ENCODE measurements at places on chromosomes 7 and 10. TPM values are rescaled to one million over a fixed set of nuclear protein-coding genes. Genes with fewer than 3 reads are reported as not detected.

DNA sequence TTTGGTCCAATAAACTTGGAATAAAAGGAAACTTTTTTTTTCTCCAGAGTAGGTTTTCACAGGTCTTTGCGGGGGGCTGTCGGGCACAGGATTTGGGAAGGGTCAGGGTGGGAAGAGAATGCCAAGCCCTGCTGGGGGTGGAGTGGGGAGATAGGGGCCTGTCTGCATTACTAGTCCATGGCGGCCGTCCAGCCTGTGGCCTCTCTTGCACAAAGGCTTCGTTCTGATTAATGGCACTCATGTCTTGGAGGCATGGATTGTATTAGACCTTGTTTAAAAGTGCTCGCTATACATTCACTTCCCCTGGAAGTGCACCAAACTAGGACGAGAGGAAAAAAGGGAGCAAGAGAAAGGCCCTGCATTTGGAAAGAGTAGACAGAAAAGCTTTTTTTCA is 37.2 kb downstream of the LRMDA start:
- no peak for DNase-seq

DNA sequence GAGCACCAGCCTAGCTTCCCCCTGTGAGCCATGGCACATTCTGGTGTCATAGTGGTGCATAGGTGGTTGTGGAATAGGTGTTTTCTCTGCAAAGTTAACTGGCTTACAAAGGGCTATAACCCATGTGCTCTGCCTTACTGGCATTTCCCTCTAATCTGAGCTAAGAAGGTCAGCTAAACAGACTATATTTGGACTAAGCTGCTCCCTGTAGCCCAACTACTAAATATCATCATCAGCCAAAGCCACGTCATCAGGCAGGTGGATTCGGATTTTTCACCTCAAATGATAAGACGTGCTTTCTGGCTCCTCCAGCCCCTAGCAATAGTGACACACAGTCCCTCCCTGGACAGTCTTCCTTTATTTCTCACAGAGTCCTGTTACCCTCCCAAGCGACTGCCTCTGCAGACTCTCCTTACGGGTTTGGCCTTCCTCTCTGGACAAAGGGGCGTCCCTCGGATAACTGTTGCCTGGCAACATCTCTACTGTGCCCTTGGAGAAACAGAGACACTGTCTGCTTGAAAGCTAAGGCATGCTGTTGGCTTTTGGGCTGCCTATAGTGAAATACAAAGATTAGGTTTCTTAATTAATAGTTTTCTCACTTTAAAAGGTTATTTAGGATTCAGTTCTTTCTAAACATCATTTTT is 9.1 kb downstream of the SLC13A4 start:
- no peak for DNase-seq

The CHAT gene
- not detected for total RNA-seq

The MSS51 gene
- total RNA-seq: 0.71 TPM

The COL28A1 gene
- not detected for total RNA-seq

GRCh38 chr10:96014473-96015102 is 28.8 kb upstream of the CCNJ start:
- DNase-seq: no peak

DNA sequence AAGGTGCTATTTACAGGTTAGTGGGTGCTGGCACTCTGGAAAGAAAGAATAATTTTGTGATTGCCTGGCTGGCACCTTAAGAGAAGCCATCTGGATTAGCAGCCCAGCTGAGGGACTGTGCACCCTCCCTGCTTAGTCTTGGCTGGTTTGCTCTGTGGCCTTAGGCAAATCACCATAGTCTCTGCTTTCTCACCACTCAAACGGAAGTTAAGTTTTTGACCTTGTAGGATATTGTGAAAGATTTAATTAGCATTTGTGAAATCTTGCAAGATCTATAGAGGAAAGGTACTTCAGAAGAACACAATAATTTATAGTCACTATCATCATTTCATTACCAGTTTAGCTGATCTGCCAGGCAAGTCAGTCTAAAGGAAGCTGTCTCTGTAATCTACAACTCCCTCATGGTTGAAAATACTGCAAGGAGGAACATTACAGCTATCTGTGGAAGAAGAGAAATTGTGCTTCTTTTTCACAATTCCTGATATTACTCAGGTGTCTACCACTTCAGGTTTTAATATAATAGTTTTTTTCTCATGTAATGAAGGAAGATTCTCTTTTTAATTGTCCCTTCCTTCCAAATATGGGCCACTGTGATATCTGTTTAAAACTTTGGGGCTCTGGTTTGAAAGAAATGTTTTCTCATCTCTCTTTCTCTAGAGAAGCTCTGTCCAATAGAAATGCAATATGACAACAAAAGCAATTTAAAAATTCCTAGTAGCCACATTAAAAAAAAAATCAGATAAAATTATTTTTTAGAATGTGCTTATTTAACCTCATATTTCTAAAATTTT is 219.6 kb downstream of the PTEN start:
- no peak for DNase-seq

The HHEX gene
- 17.3 TPM for total RNA-seq

DNA sequence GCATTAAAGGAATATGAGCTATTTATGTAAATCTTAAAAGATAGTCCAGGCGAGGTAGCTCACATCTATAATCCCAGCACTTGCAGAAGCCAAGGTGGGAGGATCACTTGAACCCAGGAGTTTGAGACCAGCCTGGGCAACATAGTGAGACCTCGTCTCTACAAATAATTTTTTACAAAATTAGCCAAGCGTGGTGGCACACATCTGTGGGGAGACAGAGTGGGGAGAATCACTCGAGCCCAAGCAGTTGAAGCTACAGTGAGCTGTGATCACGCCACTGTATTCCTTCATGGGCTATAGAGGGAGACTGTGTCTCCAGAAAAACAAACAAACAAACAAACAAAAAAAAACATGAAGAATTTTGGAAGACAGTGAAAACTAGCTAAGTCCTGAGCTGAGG is 28.4 kb downstream of the HERC4 start:
- no peak for DNase-seq

The IRF5 gene
- total RNA-seq: not detected

The CNNM1 gene
- total RNA-seq: not detected

The IKZF1 gene
- total RNA-seq: not detected

DNA sequence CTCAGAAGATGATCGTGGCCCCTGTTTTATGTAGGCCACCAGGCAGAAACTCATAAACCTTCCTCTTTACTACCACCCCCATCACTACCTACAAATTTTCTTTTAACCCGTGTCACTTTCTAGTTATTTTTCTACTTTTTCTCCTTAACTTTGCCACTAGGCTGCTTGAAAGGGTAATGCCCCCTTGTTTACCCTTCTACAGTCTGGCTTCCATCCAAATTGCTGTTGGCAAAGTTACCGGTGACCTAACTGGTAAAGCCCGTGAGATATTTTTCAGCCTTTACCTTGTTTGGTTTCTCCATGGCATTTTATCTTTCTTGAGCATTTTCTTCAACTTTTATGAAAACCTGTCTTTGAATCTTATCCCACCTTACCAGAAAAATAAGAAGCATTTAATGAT is 153.0 kb downstream of the WNT2 start:
- peak; percentile 17 for DNase-seq

The UNCX gene
- not detected for total RNA-seq

DNA sequence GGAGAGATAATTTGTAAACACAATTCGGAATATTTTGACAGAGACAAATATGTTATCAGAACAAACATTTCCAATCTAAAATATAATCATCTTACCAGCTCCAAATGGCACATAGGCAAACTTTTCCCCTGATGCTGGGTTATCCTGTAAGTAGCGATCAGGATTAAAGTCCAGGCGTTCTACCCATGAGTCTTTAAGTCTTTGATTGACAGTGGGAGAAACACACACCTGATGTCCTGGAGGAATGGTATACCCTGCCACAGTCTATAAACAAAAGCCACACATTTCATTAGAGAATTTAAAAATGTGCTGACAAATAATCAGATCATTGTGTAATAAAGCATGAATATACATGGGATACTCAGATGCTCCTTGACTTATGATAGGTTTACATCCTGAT is 17.3 kb downstream of the CYP51A1 start:
- DNase-seq: no peak

- no peak for DNase-seq
Observed at GRCh38 chr7:32283546-32283945, 206.6 kb downstream of the LSM5 start.

The CADPS2 gene
- total RNA-seq: 16.1 TPM

- no peak for DNase-seq
Observed at GRCh38 chr10:79107736-79108264, 39.0 kb downstream of the ZMIZ1 start.

The ELN gene
- not detected for total RNA-seq

The GLRX3 gene
- 282 TPM for total RNA-seq

- no peak for DNase-seq
Observed at GRCh38 chr10:7942859-7943258, 111.6 kb upstream of the GATA3 start.

The LIPJ gene
- total RNA-seq: not detected

The STRIP2 gene
- total RNA-seq: 7.5 TPM

DNA sequence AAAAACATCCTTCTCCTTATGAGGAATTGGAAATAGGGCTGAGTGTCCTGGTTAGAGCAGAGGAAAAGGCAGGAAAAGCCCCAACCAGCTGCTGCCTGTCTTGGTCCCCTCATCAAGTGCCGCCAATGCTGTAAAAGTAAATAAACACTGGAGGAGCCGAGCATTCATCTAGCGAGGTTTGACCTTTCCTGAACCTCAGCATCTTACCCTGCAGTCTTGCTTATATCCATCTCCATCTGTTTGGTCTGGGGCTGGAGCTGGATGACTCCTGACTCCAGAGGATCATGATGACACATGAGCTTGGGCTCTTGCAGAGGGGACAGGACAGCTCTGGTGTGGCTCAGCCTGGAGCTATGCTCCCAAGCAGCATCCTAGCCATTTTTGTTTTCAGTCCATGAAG is 501.1 kb downstream of the TNS3 start:
- DNase-seq: peak; percentile 54

DNA sequence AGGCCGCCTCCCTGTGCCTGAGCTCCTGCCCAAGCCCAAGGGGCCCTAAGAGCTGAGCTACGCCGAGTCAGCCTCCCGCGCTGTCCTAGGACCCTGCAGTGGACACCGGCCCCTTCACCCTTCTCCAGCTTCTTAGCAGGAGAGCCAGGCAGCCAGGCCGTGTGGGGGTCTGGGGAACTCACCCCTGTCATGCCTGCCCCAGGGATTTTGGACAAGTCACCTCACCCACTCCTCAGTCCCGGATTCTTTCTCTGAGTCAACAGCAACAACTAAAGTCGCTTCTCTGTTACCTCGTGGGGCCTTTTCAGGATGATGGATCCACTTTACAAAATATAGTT is 79.3 kb downstream of the MKI67 start:
- no peak for DNase-seq

DNA sequence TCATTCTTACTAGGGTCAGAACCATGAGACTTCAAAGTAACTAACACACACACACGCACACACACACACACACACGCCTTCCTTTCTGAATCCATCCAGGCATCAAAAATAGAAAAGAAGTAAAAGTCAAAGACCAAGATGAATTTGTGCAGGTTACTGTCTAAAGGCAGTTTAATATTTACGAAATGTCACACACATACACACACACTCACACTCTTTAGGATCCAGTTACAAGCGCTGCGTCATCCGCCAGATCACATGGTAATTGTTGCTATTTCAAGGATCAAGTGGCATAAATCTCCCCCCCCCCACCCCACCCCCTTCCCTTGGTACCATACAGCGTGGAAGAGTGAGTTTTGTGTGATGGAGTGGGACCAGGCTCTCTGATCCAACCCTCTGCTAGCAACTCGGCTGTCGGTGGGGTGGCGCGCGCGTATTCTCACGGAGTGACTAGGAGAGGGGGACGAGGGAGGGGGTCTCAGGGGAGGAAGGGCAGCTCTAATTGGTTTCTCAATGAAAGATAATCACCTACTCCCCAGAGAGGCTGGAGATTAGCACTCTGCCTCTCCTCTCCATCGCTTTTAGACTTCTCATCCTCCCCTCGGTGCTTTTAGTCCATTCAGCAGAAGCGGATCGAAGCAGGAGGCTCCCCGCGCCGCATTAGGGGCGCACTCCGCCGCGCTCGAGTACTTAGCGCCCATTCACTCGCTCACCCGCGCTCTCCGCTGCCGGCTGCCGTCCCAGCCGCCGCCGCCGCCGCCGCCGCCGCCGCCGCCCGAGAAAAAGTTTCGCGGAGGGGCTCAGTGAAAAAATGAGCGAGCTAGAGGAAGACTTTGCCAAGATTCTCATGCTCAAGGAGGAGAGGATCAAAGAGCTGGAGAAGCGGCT is 83.5 kb upstream of the PRKG1 start:
- no peak for DNase-seq

GRCh38 chr10:20303453-20304152 is 487.4 kb downstream of the PLXDC2 start:
- no peak for DNase-seq

The HOXA6 gene
- not detected for total RNA-seq

- no peak for DNase-seq
Observed at GRCh38 chr10:63825111-63825510, 303.9 kb downstream of the REEP3 start.

DNA sequence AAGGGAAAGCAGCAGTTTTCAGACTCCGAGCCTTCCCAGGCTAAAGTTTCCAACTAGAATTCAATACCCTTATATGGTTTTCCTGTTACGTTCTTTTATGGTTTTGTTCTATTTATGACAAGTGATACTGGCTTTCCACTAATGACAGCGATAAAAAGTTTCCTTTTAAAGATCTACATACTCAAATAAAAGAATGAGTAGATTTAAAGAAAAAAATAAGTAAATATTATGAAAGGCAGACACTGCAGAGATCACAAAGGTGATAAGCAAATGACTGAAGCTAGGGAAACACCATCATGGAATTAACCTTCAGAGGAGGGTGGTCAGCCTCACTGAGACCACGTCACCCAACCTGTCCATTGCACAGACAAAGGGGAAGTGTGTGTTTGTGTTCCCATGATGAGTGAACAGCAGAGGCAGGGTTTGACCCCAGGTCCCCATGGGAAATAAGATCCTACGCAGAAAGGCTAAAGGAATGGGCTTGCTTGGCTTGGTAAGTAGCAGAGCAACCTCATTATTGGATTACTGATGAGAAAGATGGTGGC is 4.0 kb downstream of the VSIR start:
- DNase-seq: no peak

DNA sequence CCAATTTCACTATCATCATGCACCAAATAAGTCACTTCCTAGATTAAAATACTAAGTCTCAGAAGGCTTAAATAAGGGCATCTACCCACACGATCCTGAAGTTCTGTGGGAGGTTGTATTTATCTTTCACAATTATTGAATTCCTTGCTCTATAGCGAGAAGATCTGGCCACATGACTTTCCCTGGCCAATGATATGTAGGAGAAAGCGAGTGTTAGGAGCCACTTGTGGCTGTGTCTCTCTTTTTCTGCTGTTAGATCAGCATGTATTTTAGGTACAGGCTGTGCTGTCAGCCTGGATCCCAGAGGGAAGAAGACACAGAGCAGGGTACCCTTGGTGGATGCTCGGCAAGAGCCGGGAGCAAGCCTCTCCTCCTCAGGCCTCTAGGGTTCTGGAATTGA is 131.3 kb upstream of the DPP6 start:
- no peak for DNase-seq

The ZNF425 gene
- total RNA-seq: 2.5 TPM

DNA sequence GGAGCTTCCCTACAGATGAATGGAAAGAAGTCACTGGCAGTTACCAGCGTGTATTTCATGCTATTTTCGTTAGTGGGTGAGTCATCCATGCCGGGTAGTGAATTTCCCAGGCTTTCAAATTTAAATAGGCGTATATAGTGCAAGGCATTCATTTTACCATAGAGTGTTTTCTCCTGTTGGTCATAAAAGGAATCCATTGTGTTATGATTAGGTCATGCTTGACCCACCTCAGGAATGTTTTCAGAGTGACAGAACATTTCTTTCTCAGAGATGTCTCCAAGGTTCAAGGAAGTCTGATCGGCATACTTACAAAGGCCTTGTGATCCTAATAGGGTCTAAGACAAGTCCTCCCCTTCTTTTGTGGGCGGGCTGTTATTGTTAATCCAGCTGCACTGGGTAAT is 110.7 kb downstream of the AKR1D1 start:
- DNase-seq: peak; percentile 75

- no peak for DNase-seq
Observed at GRCh38 chr10:68790476-68790875, 36.9 kb upstream of the STOX1 start.
